NCI-H1048 (cell line): ENCODE measurements at places on chromosomes 3 and 15.

- no peak for DNase-seq
Observed at GRCh38 chr15:66153549-66154415, 99.8 kb downstream of the MEGF11 start.

DNA sequence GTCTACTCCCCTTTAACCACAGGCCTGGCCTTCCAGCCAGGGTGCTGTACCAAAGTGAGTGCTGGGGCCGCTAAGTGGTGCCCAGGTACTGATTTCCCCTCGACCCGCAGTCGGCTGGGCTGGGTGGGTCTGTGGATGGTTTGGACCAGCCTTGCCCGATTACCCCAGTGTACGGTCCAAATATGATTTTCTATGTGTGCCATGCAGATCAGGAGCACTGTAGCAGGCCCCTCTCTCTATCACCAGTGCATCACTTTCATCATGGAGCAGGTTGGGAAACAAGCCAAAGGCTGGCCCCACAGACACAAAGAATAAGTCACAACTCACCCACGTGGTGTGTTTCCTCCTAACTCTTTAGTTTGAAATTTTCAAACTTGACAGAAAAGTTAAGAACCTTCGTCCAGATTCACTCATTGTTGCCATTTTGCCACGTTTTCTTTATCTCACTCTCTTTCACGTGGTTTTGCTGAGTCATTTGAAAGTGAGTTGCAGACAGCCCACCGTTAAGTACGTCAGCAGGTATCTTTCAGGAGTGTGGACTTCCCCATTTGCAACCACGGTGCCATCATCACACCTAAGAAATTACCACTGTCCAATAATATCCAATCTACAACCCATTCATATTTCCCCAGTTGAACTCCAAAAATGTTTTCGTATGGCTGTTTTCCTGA lies 37.0 kb downstream of the ZNF710 start:
- DNase-seq = no peak

- no peak for DNase-seq
Observed at GRCh38 chr15:37586011-37586583, 348.3 kb upstream of the TMCO5A start.

DNA sequence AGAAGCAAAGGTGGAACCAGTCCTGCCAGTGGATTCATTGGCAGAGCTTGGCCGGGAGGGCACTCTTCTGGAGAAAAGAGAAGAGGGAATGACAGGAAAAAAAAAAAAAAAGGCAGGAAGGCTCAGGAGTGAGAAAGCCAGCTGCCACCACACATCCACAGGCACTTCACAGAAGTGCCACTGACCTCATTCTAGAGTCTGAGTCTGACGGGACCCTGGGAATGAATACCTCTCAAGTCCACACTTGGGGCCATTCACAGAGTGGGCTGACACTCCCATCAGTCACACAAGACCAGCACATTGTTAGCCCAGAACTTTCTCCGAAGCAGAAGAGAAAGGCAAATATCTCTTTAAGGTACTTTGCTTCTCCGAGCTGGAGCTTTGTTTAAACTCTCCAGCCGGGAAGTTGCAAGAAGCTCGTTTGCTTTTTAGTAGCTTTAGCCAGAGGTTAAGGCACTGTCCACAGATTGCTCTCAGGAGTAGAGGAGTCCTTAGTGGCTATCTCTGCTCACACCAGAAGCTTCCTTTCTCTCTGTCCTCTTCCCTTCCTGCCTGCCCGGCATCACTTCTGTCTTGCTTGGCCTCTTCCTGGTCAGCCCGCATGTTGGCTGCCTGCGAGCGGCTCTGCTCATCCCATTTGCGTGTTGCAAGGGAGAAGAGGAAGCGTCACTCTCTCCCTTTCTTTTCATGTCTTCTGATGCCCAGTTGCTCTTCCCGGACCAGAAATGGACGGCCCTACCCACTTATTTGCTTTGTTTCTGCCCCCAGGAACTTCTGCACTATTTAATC lies 53.8 kb downstream of the CMTM6 start:
- DNase-seq = no peak

DNA sequence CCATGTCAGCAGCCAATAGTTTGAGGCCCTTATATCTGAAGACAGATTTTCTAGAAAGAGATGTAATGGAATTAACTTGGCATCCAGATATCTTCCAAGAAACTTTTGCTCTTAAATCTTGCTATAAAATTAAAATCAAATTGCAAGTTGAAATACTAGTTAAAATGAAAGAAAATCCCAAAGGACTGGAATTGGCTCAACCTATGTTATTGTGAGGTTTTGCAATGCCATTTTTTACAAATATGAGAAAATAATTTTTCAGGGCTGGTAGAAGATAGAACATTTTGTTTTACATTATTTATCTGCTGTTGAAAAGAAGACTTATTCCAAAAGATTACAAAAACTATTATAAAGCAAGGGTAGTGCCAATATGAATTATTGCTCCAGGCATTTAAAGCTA lies 92.2 kb upstream of the AGTR1 start:
- DNase-seq = no peak

DNA sequence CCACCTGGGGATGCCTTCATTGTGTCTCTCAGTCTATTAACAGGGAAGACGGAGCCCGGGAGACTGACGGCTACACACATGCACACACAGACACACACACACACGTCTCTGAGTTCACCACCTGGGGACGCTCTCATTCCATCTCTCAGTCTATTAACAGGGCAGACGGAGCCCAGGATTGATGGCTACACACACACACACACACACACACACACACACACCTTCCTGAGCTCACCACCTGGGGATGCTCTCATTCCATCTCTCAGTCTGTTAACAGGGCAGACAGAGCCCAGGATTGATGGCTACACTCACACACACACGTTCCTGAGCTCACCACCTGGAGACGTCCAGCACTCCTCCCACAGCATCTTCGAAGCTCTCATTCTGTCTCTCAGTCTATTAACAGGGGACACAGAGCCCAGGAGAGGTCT lies 143.9 kb downstream of the OR4M2 start:
- DNase-seq = no peak

DNA sequence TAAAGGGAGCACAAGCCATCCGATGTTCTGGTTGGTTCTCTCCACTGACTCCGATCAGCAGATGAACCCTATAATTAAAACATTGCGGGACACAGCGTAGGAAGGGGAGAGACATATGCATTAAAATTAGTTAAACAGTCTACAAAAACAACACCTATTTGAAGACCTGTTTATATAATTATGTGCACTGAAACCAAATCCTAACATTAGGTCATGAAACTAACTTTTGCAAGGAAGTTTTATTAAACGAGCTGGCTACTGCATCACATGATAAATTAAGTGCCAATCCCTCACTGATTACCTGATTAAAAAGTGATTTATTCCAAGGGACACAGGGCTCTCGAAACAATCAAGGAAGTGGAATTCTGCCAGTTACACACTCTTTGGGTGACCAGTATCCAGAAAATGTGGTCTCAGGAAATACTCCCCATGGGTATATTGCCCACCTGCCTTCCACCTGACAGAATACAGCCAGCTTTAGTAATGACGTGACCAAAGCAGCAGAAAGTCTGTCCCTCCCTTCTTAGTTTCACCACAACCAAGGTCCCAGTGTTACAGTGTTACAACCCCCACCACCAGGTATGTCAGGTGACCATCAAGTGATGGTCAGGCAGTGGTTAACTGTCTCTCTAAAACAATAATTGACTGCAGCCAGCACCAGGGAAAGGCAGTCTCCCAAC lies 69.5 kb downstream of the HERC1 start:
- DNase-seq = no peak

DNA sequence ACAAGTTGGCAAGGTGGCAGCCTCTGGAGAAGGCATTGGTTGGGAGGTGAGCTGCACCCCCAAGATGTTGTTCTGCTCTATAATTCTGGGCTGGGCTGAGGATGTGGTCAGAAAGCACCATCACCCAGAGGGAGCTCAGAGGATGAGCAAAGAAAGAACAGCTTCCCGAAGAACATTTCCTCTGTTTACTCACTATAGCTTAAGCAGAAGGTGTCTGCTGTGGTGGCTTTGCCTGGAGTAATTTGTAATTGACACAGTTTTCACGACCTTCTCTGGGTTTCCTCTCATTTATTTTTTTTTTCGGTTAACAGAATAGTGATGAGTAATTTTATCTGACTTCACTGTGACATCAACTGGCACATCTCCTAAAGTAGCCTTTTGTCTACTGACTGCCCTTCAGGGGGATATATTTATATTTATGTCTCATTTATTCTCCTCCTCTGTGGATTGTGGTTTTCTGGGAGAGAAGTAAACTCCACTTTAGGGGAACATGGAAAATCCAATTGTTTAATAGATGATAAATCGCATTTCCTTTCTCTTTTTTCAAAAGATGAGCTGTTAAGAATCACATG lies 49.5 kb upstream of the ABHD17C start:
- DNase-seq = no peak

- DNase-seq = no peak
Observed at GRCh38 chr3:190619761-190620160, 105.9 kb downstream of the IL1RAP start.

- no peak for DNase-seq
Observed at GRCh38 chr3:195715134-195715533, 5.6 kb upstream of the MUC20 start.
